ENCODE measurements at places on chromosomes 7 and 10. TPM values are rescaled to one million over a fixed set of nuclear protein-coding genes. Genes with fewer than 3 reads are reported as not detected.

DNA sequence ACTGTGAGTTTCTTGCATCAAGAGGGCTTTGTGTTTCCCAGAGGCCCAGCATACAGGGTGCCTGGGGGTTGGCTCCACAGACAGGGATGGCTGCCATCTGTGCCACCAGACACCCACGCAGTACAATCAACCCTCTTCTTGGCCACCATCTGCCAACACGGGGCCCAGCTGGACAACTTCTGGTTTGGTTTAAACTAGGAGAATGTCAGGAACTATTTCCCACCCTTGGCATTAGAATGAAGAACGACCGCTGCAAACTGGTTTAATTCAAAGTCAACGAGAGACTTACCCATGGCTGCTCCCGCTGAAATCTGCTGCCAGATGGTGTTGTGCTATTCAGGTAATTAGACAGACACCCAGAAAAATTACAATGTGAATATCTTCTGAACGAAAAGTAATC is 27.8 kb downstream of the NMT2 start:
- peak; percentile 44 for DNase-seq

DNA sequence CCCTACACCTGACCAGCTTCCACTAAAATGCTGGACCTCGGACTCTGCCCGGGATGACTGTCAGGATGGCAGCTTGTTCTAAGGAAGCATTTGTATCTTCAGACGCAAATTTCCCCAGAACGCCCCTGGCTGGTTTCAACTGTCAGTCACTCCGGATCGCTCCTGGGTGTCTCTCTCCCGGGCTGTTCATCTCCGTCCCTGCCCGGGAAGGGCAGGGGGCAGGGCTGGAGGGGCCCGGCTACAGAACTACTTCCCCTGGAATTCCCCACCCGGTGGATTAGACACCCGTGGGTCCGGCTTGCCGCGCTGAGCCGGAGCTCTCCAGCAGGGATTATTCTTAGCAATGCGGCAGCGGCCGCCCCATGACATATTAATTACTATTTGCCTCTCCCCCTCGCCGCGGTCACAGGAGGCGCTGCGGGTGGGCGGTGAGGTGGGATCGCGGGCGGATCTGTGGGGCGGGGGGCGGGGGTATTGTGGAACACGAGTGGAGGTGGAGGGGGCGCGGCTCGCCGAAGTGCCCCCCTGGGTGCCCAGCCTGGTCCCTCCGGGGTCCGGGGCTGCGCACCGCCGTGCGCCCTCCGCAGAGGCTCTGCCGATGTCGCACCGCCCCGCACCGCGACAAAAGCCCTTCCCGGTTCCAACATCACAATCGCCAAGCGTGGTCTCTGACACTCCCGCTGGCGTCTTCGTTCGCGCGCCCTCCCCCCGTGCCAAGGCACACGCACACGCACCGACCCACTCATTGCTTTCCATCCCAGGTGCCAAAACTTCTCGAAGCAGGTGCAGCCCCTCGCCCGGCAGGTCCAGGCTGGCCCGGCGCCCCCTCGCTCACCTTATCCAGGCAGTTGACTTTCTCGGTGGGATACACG is 276.1 kb upstream of the NEBL start:
- DNase-seq = peak; percentile 39

DNA sequence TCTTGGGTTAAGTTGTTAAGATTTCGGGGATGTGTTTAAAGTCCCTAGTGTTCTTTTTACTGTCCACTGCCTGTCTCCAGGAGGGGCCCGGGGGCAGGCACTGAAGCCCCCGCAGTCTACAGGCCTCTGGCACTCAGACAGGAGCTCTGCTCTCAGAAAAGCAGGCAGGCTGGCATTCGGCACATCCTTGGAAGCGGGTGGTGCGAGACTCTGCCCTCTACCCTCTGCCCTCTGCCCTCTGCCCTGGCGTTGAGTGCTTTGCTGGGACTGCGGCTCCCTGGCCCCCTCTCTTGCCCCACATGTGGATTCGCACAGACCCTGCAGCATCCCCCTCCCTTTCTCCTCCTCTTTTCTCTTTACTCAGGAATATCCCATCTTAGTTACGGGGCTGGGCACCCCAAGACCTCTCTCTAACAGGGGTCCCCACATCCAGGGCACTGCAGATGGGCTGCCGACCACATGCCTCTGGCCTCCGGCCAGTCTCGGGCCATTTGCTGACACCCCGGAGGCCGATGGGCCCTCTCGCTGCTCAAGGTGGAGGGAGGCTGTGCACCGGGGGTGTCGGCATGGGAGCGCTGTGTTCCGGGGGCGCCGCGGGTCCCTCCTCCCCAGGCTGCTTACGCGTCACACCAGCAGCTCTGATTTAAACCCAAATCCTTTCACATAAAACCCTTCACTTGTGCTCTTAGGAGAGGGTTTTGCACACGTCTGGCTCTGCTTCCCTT is 479.9 kb downstream of the DNAJB6 start:
- no peak for DNase-seq

DNA sequence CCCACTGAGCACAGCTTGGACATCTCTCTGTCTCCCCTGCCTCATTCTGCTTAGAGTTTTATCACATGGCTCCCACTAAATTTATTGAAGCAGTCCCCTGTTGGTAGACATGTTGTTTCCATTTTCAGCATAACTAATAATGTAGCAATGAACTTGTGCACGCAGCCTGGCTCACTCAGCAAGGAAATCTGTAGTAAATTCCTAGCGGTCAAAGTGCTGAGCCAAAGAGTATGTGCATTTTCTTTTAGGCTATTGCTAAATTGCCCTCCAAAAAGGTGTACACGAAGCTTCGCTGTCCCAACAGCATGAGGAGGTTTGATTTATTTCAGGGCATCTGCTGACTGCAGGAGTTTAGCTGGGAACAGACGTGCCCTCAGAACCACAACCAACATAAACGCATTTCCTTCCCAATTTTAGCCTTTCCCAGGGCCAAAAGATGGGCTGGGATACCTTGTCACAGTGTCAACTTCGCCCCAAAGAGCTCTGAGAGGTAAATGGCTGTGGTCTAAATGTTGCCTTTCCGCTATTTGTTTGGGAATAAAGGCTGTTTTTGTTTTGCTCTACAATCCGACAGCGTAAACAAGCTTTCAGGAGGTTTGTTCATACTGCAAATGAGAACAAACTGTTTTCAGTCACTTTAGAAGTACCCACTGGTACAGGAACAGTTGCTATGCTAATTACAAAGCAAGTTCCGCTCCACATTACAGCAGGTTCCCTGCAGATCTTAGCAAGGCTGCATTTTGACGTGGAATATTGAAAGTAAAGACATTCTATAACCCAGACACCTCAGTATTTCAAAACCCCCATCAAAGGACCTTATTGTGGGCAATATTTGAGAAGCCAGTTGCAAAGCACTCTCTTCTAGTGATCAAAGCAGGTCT is 16.8 kb downstream of the VSIR start:
- DNase-seq = no peak

Gene CRHR2
- total RNA-seq = 2.4 TPM
